ENCODE measurements at places on chromosomes 12 and 14.
A peak's percentile ranks its signal among the peaks of the same experiment; 100 is the strongest.

DNA sequence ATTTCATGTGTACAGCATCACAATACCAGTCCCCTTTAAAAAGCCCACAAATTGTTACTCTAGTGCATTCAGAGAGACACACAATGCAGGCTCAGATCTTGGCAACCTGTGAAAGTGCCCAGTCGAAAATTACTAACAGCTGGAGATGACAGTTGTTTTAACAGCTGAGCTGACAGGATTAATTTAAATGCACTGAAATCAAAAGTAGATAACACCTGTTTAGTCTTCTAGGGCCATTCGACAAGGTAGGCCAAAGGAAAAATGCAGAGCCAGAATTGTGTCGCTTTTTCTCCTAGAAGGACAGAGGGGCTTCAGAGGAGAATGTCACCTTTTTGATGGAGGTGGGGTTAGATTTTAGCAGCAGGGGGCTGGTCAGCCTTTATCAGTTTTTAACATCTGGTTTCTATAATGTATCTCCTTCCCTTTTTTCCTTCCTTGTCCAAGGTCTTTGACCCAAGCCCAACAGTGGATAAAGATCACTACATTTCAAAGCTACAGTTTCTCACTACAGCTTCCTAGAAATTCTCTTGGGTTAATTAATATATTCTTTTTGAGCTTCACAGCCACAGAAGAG lies 139.1 kb downstream of the SOX5 start:
- DNase-seq: no peak

DNA sequence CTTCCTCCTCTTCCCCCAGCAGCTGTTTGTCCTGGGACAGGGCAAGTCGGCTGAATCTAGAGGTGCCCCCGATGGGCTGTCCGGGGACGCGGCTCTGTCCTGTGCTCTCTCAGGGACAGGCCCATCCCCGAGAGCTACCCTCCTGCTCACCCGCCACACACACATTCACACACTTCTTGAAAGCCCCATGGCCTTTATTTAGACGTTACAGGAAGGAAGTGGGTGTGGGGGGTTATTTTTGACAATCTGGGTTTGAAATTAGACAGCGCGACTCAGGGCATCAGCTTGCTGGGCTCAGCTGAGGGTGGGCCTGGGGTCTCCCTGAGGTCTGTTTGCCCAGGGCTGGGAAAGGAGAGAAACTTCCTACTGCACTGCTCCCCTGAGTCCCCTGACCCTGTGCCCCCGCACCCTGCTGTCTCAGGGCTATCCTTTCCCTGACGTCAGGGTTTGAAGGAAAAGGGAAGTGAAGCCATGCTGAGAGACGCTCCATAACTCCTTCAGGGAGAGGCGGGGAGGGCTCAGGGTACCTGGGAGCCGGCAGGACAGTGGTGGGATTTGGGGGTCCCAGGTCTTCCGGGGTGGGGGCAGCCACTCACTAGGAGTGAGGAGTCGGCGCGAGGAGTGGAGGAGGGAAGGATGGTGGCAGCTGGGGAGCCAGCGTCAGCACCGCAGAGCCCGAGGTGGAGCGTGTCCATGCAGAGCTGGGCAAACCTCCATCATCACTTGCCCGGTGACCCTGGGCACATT lies 8.1 kb downstream of the PTPN6 start:
- peak; percentile 65 for DNase-seq

DNA sequence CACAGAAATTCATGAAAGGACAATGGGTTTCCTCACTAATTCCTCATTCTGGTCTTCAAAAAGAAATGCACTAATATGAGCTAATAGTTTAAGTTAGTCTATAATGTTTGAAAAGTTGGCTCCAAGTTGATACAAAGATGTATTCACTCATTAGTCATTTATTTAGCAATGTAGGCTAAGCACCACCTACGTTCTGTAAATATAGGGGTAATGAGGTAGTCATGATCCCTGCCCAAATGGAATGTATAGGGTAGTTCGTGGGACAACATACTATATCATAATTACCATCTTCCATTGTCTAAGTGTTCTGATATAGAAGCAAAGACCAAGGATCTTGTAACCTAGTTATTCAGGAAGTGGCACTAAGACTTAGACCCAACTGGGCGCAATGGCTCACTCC lies 86.5 kb downstream of the DIO2 start:
- DNase-seq: no peak

DNA sequence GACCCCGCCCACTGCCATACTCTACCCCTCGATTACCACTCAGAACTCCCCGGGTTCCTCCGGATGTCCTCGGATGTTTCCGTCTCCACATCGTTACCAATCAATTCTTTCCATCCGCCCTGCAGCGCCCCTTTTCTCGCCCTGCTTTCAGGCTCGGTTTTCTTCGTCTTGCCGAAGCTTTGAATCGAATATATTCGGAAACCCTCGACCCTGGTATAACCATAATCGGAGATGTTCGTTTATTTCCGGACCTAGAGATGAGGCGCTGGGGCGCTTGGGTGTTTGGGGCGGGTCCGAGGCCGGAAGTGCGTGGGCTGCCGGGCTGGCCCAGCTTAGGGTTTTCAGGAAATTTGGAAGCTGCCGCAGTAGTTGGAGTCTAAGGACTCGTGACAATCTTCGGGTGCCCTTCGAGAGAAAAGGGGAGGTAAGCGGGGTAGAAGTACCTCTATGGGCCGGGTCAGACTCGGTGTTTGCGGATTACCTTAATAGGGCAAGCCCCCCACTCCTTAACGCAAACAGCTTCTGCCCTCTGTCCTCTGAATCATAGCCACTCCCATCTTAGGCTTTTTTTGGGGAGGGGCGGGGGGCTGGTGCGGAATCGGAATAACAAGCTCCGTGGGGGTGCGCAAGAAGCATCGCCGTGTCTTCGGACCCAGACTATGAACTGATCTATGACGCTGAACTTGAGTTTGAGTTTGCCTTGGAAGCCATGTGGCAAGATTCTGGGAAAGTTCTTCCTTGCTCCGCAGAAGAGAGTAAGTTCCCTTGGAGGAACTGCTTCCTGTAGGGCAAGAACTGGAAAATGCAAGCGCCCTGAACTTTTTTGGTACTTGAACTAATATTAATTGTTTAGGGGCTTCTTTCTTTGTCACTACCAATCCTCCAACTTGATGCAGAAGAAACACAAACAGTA lies at the start of gene C14orf119:
Gene C14orf119, plus strand, starts transcription at position 310 of the 913 bp plus-strand sequence. CDS start 2,154 bp downstream, outside the sequence.
- DNase-seq: peak; percentile 99

DNA sequence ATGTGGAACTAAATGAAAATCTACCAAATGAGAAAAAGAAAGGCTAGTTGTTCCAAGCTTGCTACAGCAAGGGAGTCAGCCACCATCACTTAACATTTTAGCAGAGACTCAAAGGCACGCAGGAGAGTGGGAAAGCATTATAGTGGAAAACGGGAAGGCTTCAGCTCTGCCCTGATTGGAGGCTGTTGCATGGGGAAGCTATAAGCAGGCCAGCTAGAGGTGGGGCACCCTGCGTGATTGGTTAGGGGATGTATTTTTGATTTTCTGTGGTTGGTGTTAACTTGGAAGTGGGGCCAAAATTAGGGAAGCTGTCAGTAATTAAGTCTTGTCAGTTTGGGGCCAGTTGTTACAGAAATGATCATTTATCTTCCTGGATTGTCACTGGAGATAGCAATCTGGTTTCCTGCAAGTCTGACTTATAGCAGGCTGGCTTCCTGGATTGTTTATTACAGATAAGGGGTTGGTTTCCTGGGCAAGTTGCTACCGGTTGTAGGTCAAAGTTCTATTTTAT lies 93.9 kb downstream of the FAR2 start:
- no peak for DNase-seq

- no peak for DNase-seq
Measured at GRCh38 chr12:132505105-132505851, 15.3 kb downstream of the FBRSL1 start.

- no peak for DNase-seq
Measured at GRCh38 chr14:96304956-96305355, 48.9 kb downstream of the BDKRB1 start.

DNA sequence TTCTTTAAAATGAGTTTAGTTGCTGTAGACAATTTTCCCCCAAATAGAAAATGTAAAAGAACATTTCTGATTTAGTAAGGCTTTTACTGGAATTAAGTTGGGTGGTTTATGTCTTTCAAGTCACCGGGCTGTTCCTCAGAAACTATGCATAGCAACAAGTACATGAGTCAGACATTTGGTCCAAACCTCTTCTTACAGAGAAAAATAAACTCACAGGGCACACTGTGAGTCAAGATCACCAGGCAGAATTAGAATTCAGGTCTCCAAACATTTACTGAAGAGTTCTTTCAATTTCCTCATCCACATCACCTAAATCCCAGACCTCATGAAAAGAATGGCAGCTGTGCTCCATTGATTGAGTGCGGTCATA lies 476.1 kb upstream of the SOX5 start:
- DNase-seq: no peak

- DNase-seq: no peak
Measured at GRCh38 chr12:31217356-31218130, 108.4 kb downstream of the SINHCAF start.

- DNase-seq: no peak
Measured at GRCh38 chr12:51160814-51161459, 12.0 kb downstream of the TFCP2 start.

DNA sequence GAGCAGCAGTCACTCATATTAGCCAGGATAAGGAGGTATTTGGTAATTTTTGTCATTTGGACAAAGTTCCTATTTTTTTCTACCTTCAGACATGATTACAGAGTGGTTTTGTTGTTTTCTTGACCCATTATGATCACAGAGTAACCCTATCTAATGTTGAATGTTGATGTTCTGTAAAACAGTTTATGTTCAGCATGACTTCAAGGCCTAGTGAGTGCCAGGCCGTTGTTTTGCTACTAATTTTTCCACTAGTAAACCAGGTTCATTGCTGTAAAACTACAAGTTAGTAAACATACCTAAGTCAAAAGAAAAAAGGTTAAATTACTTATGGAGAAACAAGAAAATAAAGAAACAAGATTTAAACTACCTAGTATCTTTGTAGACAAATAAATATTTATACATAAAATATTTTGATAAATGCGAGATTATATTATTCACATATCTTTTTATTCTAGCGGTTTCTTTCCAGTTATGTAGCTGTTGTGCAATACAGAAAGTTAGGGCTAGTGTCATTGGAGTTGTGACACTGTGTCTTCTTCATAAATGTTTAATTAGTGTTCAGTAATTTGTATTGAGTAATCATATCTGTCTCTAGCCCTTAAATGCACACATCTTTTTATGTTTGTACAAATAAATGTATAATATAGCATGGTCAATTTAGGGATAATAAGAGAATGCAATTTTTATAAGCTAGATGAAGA lies 16.5 kb downstream of the ETNK1 start:
- no peak for DNase-seq

DNA sequence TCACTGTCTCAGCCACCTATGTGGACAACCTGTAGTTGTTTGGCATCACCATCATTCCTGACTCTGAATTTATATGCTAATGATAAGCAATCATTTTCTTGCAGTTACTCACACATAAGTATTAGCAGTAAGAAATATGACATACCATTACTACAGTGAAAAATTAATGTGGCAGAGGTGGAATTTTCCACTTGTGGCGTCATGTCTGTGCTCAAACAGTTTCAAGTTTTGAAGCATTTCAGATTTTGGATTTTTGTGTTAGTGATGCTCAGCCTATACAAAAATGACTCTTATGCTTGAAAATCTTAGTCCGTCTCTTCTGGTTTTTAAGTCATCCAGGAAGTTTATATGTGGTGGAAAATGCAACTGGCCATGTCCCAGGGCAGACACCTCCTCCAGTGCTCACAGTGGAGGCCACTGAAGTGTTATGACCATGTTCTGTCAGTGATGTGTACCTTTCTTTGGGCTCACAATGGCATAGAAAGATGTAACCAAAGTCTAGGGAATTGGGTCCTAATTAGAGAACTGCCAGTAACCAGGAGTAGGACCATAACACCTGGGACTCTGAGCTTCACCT lies 220.6 kb downstream of the SYT1 start:
- no peak for DNase-seq

- DNase-seq: no peak
Measured at GRCh38 chr12:88876857-88877256, 296.6 kb upstream of the KITLG start.

DNA sequence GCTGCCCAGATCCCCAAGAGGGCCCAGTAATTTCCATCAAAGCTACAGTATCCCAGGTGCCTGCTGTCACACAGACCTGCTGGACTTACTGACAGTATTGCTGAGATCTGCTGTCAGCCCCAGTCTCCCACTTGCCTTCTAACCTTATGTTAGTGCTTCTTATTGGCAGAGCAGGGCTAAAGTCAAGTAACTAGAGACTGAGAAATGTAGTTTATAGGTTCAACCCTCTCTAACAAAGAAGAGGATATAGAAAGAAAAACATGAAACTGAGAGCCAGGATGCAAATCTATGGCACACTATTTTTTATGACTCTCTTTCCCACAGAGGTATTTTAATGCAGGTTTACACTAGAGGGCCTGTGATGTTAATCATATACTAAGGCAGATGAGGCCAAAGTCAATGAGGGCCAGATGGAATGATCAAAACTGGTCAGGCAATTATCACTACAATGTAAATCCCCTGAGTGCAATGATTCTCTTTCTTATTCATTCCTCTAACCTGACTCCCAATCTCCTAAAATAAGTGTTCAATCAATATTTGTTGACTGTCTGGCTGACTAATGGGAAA lies 781.9 kb downstream of the VRK1 start:
- no peak for DNase-seq

DNA sequence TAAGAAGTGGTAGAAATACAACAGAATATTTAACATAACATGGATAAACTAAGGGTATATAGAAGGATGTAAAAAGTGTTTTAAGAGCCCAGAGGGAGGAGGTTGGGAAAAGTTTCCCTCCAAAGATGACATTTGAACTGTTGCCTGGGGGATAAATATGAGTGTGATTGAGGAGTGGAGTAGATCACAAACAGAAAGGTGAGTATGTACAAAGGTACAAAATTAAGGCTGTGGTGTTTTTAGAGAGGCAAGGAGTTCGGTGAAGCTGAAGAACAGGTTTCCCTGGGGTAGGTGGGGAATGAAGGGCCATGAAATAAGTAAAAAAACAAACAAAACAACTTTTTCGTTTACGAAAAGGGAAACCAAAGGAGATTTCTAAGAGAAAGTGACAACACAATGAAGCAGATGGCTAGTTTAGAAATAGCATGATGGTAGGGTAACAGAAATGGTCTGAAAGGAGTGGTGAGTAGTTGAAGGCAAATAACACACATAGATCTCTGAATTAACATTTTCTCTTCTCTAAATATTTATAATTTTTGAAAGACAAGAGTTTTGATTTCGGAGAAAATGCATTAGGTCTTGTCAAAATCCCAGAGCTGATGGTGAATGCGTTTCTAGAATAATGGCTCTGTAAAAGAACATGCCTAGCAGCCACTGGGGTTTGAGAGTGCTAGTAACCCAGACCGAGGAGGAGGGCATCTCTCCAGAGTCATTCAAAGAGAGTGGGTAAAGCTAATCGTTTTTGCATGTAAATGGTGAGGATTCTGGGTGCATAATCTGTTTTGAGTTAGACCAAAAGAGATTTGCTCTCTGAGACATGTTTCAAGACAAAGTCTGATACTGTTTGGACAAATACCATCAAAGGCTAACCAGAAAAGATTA lies 240.4 kb upstream of the DCN start:
- DNase-seq: no peak

GRCh38 chr14:97798176-97798575 lies 1001.0 kb downstream of the VRK1 start:
- DNase-seq: no peak

GRCh38 chr12:11805043-11805442 lies 155.6 kb downstream of the ETV6 start:
- no peak for DNase-seq

- no peak for DNase-seq
Measured at GRCh38 chr14:65552724-65553123, 140.2 kb downstream of the FUT8 start.

- DNase-seq: no peak
Measured at GRCh38 chr12:47038270-47038748, 41.1 kb upstream of the PCED1B start.

All from activated T-cell treated with anti-CD3 and anti-CD28 coated beads for 4 hours (primary cell).